ENCODE measurements at places on chromosomes 13 and 19. TPM values are rescaled to one million over a fixed set of nuclear protein-coding genes. Genes with fewer than 3 reads are reported as not detected.

IFNL1 gene
- total RNA-seq: not detected

PHF11 gene
- total RNA-seq: 16.5 TPM

FCGBP gene
- total RNA-seq: 0.60 TPM

SCGB2B2 gene
- not detected for total RNA-seq

ZNF253 gene
- total RNA-seq: 2.2 TPM

DNA sequence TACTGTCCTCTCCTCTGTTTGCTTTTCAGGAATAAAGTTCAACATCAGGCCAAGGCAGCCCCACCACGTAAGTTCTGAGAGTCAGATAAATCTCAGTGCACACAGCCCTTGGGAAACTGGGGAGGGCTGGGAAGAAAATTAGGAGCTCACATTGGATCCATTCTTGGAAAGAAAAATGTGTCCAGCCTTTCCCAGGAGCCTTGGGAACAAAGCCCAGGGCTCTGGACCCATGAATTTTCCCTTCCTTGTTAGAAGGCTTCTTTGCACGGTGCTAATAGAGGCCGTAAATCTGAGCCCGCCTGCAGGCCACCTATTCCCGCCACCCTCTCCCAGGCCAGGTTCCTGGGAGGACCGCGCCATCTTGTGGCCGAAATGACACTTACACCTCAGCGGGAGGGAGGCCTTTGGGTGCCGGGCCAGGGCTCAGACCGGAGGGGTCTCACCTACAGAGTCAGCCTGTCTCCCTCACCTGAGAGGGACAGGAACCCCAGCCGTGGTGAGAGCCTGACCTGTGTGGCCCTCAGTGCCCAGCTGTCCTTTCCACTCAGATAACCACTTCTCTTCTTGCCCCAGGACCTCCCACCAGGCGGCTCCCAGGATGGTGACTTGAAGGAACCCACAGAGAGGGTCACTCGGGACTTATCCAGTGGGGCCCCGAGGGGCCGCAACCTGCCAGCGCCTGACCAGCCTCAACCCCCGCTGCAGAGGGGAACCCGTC, 25.1 kb upstream of the KCTD15 start:
- no peak overlapping the region for H3K4me3 ChIP-seq
- H3K4me1 ChIP-seq: no peaks in the 10 kb centered on the region
- no peak overlapping the region for H3K27ac ChIP-seq
- peak; percentile 32 for DNase-seq
- no peaks in the 10 kb centered on the region for H3K36me3 ChIP-seq
- H3K27me3 ChIP-seq: peaks cover 11% of the 10 kb centered on the region

DNA sequence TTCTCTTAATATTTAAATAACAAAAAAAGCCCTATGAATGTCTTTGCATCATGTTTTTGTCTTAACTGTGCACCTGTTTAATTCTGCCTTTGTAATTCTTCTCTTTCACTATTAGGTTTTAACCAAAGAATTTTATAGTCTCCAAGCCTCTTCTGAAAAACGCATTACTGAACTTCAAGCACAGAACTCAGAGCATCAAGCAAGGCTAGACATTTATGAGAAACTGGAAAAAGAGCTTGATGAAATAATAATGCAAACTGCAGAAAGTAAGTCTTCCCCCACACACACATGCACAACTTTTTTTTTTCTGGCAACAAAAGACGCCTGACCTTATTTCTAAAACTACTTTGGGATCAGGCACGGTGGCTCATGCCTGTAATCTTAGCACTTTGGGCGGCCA, 126.5 kb downstream of the PIBF1 start:
- H3K4me3 ChIP-seq: no peak overlapping the region
- peaks cover 14% of the 10 kb centered on the region for H3K36me3 ChIP-seq
- H3K4me1 ChIP-seq: no peaks in the 10 kb centered on the region
- no peak for DNase-seq

GRCh38 chr13:33742321-33742720, 75.6 kb upstream of the RFC3 start:
- no peak overlapping the region for H3K27ac ChIP-seq
- peaks cover 18% of the 10 kb centered on the region for H3K4me1 ChIP-seq
- H3K36me3 ChIP-seq: no peaks in the 10 kb centered on the region
- peaks cover 8% of the 10 kb centered on the region for H3K27me3 ChIP-seq
- H3K4me3 ChIP-seq: no peak overlapping the region

- peaks cover 9% of the 10 kb centered on the region for H3K27me3 ChIP-seq
- no peak overlapping the region for H3K27ac ChIP-seq
- DNase-seq: no peak
- H3K36me3 ChIP-seq: no peaks in the 10 kb centered on the region
Measured at GRCh38 chr19:8254286-8255001, 45.3 kb downstream of the CERS4 start.

DNA sequence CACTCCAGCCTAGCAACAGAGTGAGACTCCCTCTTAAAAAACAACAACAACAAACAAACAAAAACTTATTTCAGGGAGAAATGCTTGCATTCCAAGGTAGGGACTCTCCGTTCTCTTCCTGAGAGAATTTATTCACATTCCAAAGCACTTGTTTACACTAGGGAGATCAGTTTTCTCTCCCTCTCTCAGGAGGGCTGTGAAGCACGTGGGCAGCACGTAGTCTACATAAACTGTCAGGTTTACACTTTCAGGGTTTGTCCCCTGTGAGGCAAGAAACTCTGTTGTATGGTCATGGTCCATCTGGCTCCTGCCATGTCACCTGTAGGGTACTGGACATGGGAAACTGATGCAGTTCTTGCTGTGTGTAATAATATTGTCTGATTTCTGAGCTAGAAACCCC, 31.6 kb downstream of the WDR87 start:
- peaks cover 10% of the 10 kb centered on the region for H3K4me1 ChIP-seq
- no peaks in the 10 kb centered on the region for H3K36me3 ChIP-seq
- H3K4me3 ChIP-seq: no peak overlapping the region
- H3K27ac ChIP-seq: no peak overlapping the region
- H3K27me3 ChIP-seq: peaks cover 9% of the 10 kb centered on the region

- peak; percentile 1 for DNase-seq
- H3K27ac ChIP-seq: no peak overlapping the region
- no peaks in the 10 kb centered on the region for H3K36me3 ChIP-seq
- no peaks in the 10 kb centered on the region for H3K27me3 ChIP-seq
- no peaks in the 10 kb centered on the region for H3K4me1 ChIP-seq
- no peak overlapping the region for H3K4me3 ChIP-seq
Measured at GRCh38 chr19:28633319-28634018, 579.5 kb downstream of the UQCRFS1 start.

- no peaks in the 10 kb centered on the region for H3K4me1 ChIP-seq
- H3K27me3 ChIP-seq: peaks cover 3% of the 10 kb centered on the region
- H3K36me3 ChIP-seq: peaks cover 5% of the 10 kb centered on the region
- no peak overlapping the region for H3K27ac ChIP-seq
- no peak for DNase-seq
- no peak overlapping the region for H3K4me3 ChIP-seq
Measured at GRCh38 chr19:56942756-56943155, 102.2 kb upstream of the PEG3 start.

GRCh38 chr13:23992781-23993679, 95.7 kb upstream of the C1QTNF9B start:
- no peak overlapping the region for H3K4me3 ChIP-seq
- peaks cover 20% of the 10 kb centered on the region for H3K27me3 ChIP-seq
- H3K36me3 ChIP-seq: peaks cover 3% of the 10 kb centered on the region
- no peak overlapping the region for H3K27ac ChIP-seq

DNA sequence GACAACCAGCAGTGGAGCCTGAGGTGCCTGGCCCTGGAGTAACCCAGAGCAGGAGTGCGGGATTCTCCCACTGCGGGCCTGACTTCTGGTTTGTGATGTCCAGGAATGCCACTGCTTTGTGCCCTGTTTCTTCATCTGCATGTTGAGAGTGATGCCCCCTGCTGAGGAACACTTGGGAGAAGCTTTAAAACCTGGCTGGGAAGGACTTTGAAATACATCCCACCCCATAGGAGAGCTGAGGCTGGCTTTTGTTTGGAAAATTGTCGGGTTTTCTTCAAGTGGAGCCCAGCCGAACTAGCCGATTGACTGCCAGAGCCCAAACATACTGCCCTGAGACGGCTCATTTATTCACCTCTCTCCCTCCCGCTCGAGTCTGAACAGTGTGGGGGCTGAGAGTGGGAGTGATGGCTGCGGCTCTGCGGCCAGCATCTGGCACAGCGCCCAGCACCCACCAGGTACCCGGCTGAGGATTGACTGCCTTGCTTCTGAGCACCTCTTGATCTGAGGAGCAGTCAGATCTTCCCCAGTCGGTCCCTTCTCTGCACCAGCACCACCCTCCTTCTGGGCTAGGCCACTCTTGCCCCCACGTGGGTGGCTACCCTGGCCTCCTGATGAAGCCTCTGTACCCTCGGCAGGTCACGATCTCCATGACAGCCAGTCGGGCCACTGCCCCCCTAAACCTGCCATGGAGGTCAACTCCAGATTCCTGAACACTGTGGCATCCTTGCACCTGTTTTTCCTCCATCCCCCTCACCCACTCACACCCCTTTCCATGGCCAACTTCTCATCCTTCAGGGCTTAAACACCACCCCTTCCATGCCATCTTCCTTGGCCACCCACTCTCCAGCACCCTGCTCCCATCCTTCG, 148.9 kb downstream of the SIPA1L3 start:
- no peak for DNase-seq
- H3K4me1 ChIP-seq: peaks cover 23% of the 10 kb centered on the region
- no peak overlapping the region for H3K4me3 ChIP-seq
- H3K27me3 ChIP-seq: no peaks in the 10 kb centered on the region
- peak overlapping the region; percentile 19 for H3K27ac ChIP-seq
- H3K36me3 ChIP-seq: no peaks in the 10 kb centered on the region

DNA sequence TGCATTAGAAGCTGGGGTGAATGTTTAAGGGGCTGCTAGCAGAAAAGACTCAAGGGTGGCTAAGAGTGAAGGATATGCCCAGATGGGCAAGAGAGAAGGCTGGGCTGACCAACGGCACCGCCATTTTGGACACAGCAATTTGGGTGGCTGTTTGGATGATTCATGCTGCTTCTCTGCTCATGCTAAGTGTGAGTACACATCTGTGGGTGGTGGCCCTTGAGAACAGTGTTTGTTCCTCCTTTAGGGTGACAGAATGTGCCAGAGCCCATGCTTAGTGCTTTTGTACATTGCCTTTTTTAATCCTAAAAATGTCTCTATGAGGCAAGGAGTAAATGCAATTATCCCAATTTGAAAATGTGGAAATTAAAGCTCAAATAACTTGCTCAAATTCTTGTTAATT, 9.8 kb downstream of the CBY2 start:
- DNase-seq: no peak
- H3K27me3 ChIP-seq: peaks cover 9% of the 10 kb centered on the region
- no peak overlapping the region for H3K4me3 ChIP-seq

DNA sequence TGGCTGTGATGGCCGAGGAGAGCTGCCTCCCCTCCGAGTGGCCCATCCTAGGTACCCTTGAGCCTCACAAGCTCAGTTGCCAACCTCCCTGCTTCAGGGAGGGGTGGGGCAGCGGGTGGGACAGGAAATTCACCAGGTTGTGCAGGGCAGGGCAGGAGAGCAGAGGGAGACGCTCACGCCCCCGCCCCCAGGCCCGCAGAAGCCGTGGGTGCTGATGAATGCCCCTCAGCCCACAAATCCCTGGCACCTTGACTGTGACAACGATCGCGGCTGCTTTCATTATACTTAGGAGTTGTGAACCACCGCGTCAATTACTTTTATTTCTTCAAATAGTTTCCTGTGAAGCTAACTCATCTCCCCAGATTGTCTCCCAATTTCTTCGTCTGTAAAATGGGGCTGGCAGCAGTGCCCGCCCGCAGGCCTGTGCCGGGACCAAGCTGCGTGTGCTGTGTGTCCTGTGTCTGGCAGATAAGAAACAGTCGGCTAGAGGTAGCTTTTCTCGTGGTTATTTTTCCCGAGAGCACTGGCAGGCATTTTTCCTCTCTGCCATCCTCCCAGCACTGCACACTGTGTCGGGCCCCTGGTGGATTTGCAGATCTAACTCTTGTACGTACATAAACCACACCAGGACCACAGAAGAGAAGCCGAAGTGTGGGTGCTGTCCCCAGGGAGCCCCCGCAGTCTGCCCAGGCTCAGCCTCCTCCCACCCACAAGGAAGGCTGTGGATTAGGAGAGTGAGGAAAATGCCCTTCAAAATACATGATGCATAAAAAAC, 7.9 kb upstream of the RASA3 start:
- DNase-seq: no peak
- peaks cover 4% of the 10 kb centered on the region for H3K36me3 ChIP-seq
- peaks cover 9% of the 10 kb centered on the region for H3K27me3 ChIP-seq
- no peak overlapping the region for H3K4me3 ChIP-seq
- H3K27ac ChIP-seq: no peak overlapping the region

DNA sequence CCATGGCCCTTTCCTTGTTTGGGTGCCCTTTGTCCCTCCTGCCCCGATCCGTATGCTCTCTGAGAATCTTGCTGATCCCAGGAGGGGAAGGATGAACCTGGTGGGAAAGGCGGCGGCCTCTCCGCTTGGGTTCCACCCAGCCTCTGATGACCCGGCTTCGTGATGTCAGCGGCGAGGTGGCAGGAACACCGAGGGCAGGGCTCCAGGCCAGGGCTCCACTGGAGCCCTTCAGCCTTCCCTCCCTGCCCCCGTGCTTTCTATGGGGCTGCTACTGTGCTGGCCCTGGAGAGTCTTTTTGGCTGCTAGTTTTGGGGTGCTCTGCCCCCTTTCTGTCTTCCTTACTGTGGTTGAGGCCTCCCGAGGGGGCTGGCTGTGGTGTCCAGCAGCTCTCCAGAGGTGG, 11.9 kb upstream of the LIN7B start:
- H3K4me3 ChIP-seq: no peak overlapping the region
- peaks cover 10% of the 10 kb centered on the region for H3K27me3 ChIP-seq
- DNase-seq: no peak
- no peak overlapping the region for H3K27ac ChIP-seq
- H3K36me3 ChIP-seq: peaks cover 44% of the 10 kb centered on the region

- H3K27me3 ChIP-seq: peaks cover 1% of the 10 kb centered on the region
- DNase-seq: no peak
- H3K4me3 ChIP-seq: no peak overlapping the region
- H3K36me3 ChIP-seq: no peaks in the 10 kb centered on the region
Measured at GRCh38 chr19:51507640-51508058, 6.0 kb upstream of the SIGLEC12 start.

DNA sequence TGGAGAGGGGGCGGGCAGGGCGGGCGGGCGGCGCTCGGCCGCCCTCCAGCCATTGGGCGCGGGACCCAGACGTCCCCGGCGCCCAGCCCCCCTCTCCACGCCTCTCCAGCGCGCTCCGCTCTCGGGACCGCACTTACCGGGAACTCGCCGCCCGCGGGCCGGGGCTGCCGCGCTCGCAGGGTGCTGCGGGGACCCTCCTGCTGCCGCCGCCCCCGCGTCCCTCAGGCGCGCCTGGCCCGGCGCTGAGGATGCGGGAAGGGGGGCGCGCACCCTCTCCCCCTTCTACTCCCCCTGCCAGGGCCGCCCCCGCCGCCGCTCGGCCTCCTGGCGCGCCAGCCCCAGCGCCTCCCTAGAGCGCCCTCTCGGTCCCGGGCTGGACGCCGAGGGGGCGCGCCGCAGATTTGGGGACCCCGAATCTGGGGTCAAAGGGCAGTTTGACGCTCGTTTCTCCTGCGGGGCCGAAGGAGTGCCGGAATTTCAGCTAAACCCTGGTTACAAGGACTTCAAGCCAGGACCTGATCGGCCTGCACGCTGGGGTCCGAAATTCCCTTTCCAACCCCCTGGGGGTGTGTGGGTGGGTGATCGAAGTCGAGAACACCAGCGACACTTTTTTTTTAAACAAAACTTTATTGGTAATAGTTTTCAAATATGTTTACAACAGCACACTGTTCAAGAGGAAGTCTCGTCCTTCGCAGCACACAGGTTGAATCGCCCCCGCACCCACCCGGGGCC, 696 bp upstream of the SAMD1 start:
- H3K27ac ChIP-seq: peak overlapping the region; percentile 83
- peak; percentile 43 for DNase-seq
- peaks cover 15% of the 10 kb centered on the region for H3K4me1 ChIP-seq
- H3K4me3 ChIP-seq: peak overlapping the region; percentile 93

GRCh38 chr19:19270749-19271571, 2.1 kb downstream of the TM6SF2 start:
- peaks cover 14% of the 10 kb centered on the region for H3K27me3 ChIP-seq
- H3K36me3 ChIP-seq: no peaks in the 10 kb centered on the region
- H3K4me3 ChIP-seq: no peak overlapping the region
- DNase-seq: no peak
- no peaks in the 10 kb centered on the region for H3K4me1 ChIP-seq
